A549 treated with GW870086 at 1 μM for 4 hours (cell line): ENCODE measurements at places on chromosomes 2 and 18. TPM values are rescaled to one million over a fixed set of nuclear protein-coding genes. Genes with fewer than 3 reads are reported as not detected.

Gene TUBA3D
- total RNA-seq = 0.59 to 2.3 TPM (median 0.94 TPM) in 5 replicates

Gene CABYR
- total RNA-seq = 12.4 to 16.9 TPM (median 13.0 TPM) in 5 replicates

Gene NT5C1B
- not detected in 5 replicates for total RNA-seq

Gene MBP
- total RNA-seq = 20.7 to 27.0 TPM (median 24.8 TPM) in 5 replicates

Gene KIAA2012
- total RNA-seq = not detected in 5 replicates

Gene C2orf81
- 2.2 to 4.1 TPM (median 3.2 TPM) in 5 replicates for total RNA-seq

Gene IL36B
- 0.13 TPM in 1 of 5 replicates, not detected in the others for total RNA-seq

Gene CNGA3
- 0.03 to 0.06 TPM in 2 of 5 replicates, not detected in the others for total RNA-seq

Gene MOCOS
- total RNA-seq = 2.8 to 4.6 TPM (median 4.4 TPM) in 5 replicates

Gene HOXD4
- total RNA-seq = 0.27 to 0.71 TPM (median 0.47 TPM) in 5 replicates

Gene ELOA2
- not detected in 5 replicates for total RNA-seq

Gene CIB4
- total RNA-seq = 0.40 to 0.50 TPM in 2 of 5 replicates, not detected in the others

Gene STON1
- total RNA-seq = 0.31 to 0.56 TPM (median 0.38 TPM) in 5 replicates

Gene RFTN2
- total RNA-seq = not detected in 5 replicates

Gene CD28
- total RNA-seq = not detected in 5 replicates

Gene PAX3
- not detected in 5 replicates for total RNA-seq

Gene CHRNA1
- not detected in 5 replicates for total RNA-seq

Gene ANKAR
- 0.25 to 2.1 TPM (median 1.6 TPM) in 5 replicates for total RNA-seq

Gene KLHL30
- 0.17 to 0.45 TPM (median 0.21 TPM) in 5 replicates for total RNA-seq

Gene PAIP2B
- 0.19 to 0.30 TPM (median 0.28 TPM) in 5 replicates for total RNA-seq

Gene COL3A1
- 0.09 to 0.26 TPM (median 0.17 TPM) in 5 replicates for total RNA-seq

Gene MLPH
- 236 to 318 TPM (median 297 TPM) in 5 replicates for total RNA-seq

Gene SERPINB12
- total RNA-seq = not detected in 5 replicates

Gene EPG5
- 3.1 to 4.0 TPM (median 3.6 TPM) in 5 replicates for total RNA-seq

Gene CNRIP1
- total RNA-seq = 1.7 to 2.2 TPM (median 1.9 TPM) in 5 replicates
